Ovary (tissue), 10 donors: ENCODE measurements at places on chromosomes 12 and 14.

DNA sequence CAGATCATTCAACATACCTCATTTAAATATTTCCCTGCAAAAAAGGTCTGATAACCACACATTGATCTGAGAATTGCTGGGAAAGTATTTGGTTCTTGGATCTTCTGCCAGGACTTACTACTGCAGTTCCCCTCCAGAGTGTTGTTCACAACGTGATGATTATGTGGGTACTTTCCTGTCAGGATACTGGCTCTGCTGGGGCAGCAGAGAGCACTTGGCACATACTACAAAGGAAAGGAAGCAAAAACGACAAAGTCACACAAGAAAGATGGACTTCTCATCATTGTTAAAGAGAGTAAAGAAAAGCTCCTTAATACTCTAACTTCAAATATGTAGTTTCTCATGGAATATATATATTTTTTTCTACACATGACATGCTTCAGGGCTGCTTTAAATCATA is 11.5 kb downstream of the GNS start:
- H3K27me3 ChIP-seq: no peaks in the 10 kb centered on the region
- no peaks in the 10 kb centered on the region for H3K4me1 ChIP-seq
- H3K36me3 ChIP-seq: no peaks in the 10 kb centered on the region
- no peak for DNase-seq
- no peak overlapping the region for H3K4me3 ChIP-seq

DNA sequence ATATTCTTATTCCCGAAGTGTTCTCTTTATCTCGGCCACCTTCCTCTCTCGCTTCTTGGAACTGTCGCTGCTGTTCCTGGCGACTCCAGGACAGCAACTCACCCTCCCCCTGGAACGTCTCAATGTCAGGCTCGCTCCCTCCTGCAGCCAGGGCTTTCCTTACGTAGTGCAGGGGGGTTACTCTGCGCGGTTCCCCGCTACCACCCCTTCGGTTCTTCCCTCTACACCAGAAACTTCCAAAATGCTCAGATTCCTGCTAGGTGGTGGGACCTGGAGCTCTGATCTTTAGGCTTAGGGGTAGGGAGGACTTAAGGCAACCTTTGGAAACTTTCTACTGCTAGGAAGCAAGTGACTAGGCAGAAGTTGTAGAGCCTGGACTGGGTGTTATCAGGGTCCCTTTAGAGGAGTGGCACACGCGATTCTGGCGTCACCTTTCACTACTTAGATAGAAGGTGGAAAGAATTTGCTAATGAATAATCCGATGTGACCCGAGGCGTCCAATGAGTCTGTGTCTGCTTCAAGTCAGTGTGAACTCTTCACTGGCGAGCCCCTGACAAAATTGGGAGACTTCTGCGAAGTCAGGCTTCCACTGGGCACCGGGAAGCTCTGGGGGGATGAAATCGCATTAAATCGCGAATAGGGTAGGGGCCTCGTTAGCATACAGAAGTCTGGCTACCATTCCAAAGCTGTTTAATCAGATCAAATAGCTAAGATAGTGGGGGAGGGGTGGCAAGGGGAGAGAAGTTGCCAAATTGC is 900 bp upstream of the DPF3 start:
- peaks cover 6% of the 10 kb centered on the region for H3K4me1 ChIP-seq
- no peaks in the 10 kb centered on the region for H3K27me3 ChIP-seq
- no peak overlapping the region for H3K27ac ChIP-seq
- H3K4me3 ChIP-seq: peak overlapping the region; percentile 53
- DNase-seq: no peak

DNA sequence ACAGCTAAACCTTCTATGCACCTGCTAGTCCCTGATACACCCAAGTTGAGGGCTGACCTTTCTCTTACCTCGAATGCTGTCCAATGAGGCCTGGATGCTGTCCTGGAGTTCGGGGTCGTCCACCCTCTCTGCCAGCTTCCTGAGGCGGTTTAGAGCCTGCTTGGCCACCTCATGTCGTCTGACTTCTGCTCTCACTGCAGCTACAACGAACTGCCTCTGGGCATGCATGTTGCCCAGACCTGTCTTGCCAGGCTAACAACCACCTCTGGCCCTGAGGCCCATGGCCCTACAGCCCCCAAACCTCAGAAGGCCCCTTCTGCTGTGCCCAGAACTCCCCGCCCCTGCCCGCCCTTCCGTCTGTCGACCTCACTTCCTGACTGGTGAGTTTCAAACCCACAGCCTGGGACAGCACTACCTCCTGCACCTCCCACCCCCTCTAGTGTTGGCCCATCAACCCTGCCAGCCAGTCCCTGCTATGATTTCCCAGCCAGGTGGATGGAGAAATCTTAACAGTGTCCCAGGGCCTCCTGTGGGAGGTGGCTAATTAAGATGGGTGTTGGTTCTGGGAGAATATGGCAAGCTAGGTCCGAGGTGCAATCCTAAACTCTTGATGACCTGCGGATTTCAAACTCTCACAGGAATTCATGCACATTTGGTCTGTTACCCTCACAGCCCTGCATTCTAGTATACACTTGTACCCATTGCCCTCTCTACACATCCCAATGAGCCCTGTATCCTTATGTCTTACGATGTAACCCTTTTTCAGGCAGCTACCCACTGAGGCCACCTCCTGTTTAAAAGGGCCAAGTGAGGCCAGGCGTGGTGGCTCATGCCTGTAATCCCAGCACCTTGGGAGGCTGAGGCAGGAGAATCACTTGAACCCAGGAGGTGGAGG is 2.7 kb upstream of the TSPAN31 start:
- DNase-seq: no peak
- H3K4me3 ChIP-seq: no peak overlapping the region
- peaks cover 6% of the 10 kb centered on the region for H3K27me3 ChIP-seq
- peaks cover 10% of the 10 kb centered on the region for H3K4me1 ChIP-seq
- H3K36me3 ChIP-seq: no peaks in the 10 kb centered on the region

DNA sequence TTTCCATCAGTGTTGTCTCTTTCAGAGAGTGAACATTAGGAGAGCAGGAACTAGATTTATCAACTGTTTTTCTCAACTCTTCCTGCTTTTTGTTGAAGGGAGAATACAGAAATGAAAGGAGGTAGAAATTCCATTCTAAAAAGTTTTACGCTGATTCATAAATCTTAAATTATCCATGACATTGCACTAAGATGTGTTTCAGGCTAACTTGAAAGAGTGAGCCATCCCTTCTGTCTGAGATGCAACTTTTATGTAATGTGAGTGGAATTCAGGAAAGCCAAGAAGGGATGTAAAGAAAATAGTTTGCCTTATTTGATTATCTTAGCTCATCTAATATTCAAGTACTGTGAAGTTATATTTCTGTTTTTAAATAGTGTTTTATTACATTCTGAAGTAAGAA is 349.5 kb upstream of the RGS6 start:
- H3K4me1 ChIP-seq: no peaks in the 10 kb centered on the region
- no peak for DNase-seq
- H3K4me3 ChIP-seq: no peak overlapping the region
- H3K27me3 ChIP-seq: no peaks in the 10 kb centered on the region

GRCh38 chr12:76455582-76456345 is 103.8 kb downstream of the OSBPL8 start:
- DNase-seq: no peak
- no peak overlapping the region for H3K27ac ChIP-seq
- no peak overlapping the region for H3K4me3 ChIP-seq
- no peaks in the 10 kb centered on the region for H3K27me3 ChIP-seq

GRCh38 chr14:75046275-75046674 is 5.0 kb downstream of the MLH3 start:
- no peaks in the 10 kb centered on the region for H3K36me3 ChIP-seq
- no peaks in the 10 kb centered on the region for H3K27me3 ChIP-seq
- no peak for DNase-seq
- no peak overlapping the region for H3K27ac ChIP-seq
- H3K4me3 ChIP-seq: no peak overlapping the region
- peaks cover 6% of the 10 kb centered on the region for H3K4me1 ChIP-seq

DNA sequence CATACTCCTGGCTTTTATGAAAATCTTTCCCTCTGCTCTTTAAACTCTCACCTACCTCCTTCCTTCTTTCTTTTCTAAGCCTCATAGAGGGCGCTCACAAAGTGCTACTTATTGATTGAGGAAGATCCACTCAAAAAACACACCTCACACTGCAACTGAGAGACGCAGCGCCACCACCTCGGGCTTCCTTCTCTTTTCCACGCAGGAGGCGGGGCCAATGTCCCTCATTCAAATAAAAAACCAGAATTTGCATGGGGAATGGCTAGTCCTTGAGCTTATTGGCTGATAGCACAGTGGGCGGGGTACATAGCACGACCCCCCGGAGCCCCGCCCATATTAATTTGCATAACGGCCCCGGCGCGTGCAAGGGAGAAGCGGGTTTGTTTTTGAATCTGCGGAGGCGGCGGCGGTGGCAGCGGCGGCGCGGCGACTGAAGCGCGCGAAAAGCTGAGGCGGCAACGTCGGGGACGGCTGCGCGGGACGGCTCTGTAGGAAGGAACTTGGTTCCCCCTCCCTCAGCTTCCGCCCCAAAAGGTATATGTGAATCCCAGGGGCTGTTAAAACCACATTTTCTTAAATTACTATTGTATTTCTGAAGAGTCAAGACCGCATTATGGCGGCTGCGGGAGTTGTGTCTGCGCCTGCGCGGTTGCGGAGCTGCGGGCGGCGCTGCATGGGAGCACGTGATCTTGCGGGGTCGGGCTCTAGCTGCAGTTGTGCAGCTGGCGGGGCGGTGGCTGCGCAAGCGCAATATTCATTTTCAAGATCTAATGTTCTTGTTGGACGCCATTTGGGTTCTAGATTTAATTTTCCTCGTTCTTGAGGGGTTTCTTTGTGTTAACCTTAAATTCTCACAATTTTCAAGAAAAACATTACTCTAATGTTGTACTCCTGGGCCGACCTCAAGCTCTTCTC is at the start of gene ATF7IP:
ATF7IP (plus strand) TSS at position 389 of the 915 bp plus-strand sequence. CDS start 58,234 bp downstream, outside the sequence.
- H3K27ac ChIP-seq: peak within 1 kb of the TSS; percentile 91
- H3K36me3 ChIP-seq: no peaks in the 10 kb centered on the region
- peak within 1 kb of the TSS; percentile 68 for H3K4me3 ChIP-seq
- no peaks in the 10 kb centered on the region for H3K27me3 ChIP-seq
- peaks cover 2% of the 10 kb centered on the region for H3K4me1 ChIP-seq

- H3K27me3 ChIP-seq: no peaks in the 10 kb centered on the region
- H3K4me3 ChIP-seq: no peak overlapping the region
- DNase-seq: no peak
- H3K4me1 ChIP-seq: no peaks in the 10 kb centered on the region
- H3K27ac ChIP-seq: no peak overlapping the region
- H3K36me3 ChIP-seq: no peaks in the 10 kb centered on the region
Observed at GRCh38 chr12:115947696-115948062, 329.8 kb downstream of the MED13L start.

- no peaks in the 10 kb centered on the region for H3K36me3 ChIP-seq
- H3K4me1 ChIP-seq: no peaks in the 10 kb centered on the region
- no peak overlapping the region for H3K4me3 ChIP-seq
- no peak overlapping the region for H3K27ac ChIP-seq
- H3K27me3 ChIP-seq: no peaks in the 10 kb centered on the region
Observed at GRCh38 chr14:99530407-99531155, 49.4 kb downstream of the CCNK start.

- H3K27ac ChIP-seq: no peak overlapping the region
- H3K36me3 ChIP-seq: no peaks in the 10 kb centered on the region
- DNase-seq: no peak
- H3K27me3 ChIP-seq: no peaks in the 10 kb centered on the region
Observed at GRCh38 chr12:124772289-124773170, 91.1 kb downstream of the SCARB1 start.

DNA sequence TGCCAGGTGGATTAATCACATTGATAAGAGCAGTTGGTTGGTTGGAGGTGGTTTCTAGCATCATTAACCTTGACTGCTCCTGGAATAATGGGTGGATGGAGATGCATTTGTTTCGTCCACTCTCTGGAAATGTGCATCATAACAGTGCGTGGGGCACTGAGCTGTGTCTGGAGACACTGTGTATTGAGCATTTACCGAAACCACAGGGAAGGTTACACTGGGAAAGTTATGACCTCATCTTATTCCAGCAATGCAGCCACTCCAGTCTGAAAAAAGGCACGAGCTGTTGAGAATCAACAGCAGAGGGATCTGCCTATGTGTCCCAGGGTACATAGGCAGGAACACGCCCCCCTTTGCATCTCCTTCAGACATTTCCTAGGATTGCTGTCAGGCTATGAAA is 27.2 kb downstream of the RNFT2 start:
- H3K27me3 ChIP-seq: no peaks in the 10 kb centered on the region
- no peak overlapping the region for H3K4me3 ChIP-seq
- H3K4me1 ChIP-seq: no peaks in the 10 kb centered on the region
- DNase-seq: no peak
- no peak overlapping the region for H3K27ac ChIP-seq
